Activated T-cell treated with anti-CD3 and anti-CD28 coated beads for 48 hours (primary cell): ENCODE measurements at places on chromosomes 4 and X.

- no peak for DNase-seq
These were observed 77.0 kb downstream of the FBXW7 start for GRCh38 chr4:152458801-152459302.

- no peak for DNase-seq
These were observed 45.1 kb upstream of the KDR start for GRCh38 chr4:55170462-55170861.

GRCh38 chr4:23828020-23828715 lies 61.7 kb downstream of the PPARGC1A start:
- no peak for DNase-seq

GRCh38 chrX:111164728-111165127 lies 68.7 kb downstream of the PAK3 start:
- DNase-seq = no peak

DNA sequence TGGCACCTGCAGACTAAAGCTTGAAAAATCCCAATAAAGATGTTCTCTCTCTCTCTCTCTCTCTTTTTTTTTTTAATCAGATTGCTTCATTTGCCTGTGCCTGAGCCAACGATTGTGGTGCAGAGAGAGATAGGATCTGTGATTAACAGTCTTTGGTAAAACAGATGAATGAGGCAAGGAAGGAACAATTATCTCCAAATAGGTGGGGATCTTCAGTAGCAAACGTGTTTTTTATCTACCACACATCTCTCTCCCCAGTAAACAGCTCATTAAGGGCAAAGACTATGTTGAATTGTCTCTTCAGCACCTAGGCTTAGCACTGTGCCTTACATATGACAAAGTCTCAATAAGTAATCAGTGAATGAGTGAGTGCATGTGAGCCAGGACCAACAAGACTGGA lies 96.3 kb downstream of the SMIM20 start:
- no peak for DNase-seq

- DNase-seq = no peak
These were observed 885 bp downstream of the CCDC110 start for GRCh38 chr4:185470501-185471195.

- no peak for DNase-seq
These were observed 486 bp downstream of the ABLIM2 start for GRCh38 chr4:8157944-8158709.

DNA sequence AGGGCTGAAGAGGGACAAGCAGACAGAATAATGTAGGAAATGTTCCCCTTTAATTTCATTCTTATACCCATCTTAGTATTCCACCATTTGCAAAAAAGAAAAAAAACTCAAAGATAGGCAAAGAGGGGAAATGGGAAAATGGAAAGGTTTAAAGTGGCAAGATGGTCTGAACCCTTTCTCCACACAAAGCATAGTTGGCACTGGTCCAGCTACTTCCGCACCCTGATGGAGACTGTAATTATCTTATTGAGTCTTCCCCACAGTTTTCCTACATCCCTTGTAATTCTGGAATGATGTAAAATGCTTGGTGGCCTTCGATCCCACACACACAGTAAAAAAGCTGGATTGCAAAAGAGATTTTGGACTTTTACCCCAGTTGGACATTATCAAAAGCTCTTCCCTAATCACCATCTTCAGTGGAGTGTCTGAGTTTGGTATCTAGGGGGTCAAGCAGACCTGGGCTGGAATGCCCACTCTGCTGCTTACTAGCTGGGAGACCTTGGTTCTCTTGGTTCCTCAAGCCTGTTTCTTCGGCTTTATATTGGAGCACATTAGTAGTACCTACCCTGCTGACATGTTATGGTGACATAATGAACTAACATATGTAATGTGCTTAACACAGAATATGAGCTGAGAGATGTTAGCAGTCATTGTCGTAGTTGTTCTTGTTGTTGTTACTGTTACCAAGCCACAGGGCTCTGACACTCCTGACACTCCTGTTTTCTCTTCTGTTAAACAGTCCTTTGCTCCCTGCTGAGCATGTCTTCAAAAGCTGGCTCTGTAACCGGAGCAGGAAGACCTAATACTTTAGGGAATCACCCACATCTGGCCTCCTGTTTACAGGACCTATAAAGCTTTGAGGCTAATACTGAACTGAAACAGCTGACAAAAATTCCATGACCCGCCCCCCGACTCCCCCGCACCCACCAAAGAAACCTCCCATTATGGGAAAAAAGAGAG lies 4.7 kb downstream of the SRPX2 start:
- no peak for DNase-seq

GRCh38 chr4:148831945-148832344 lies 389.7 kb upstream of the NR3C2 start:
- DNase-seq = no peak

DNA sequence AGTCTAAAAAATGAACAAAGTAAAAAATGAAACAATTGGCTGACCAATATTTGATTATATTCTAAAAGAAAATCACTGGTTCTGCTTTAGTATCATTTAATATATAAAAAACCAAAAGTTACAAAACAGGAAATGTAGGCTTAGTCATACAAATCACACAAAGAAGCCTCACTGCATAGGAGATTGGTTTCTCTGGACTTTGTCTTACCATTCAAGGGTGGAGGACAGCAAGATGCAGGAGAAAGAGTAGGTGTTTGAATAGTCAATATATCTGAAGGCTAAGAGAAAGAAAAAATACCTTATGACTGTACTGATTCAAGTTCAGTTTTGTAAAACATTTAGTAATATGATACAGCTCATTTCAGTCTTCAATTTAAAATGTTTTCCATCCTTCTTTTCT lies 28.6 kb upstream of the TAF9B start:
- DNase-seq = no peak

- DNase-seq = no peak
These were observed 21.1 kb upstream of the UBA1 start for GRCh38 chrX:47172549-47172948.

DNA sequence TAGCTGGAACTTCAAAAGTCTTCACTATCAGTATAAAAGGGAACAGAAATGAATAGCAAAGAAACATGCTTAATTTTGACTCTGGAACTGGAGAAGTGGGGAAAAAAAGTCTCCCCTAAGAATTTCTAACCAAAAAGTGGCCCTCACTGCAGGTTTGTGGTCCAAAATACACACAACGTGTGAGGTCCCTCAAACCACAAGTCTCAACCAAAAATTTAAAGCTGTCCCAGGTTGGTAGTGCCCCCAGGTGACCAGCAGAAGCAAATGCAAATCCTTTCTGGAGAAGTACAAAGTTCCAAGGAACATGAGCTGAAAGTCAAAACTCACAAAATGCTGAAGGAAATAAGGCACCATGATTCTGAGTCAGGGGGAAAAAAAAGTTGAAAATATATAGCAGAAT lies 23.6 kb upstream of the VAMP7 start:
- DNase-seq = no peak

- no peak for DNase-seq
These were observed 754.9 kb upstream of the SLIT2 start for GRCh38 chr4:19496756-19497155.

- no peak for DNase-seq
These were observed 15.9 kb downstream of the TMEM165 start for GRCh38 chr4:55411621-55412020.

- DNase-seq = no peak
These were observed 227.0 kb downstream of the TENM3 start for GRCh38 chr4:182470215-182470614.

DNA sequence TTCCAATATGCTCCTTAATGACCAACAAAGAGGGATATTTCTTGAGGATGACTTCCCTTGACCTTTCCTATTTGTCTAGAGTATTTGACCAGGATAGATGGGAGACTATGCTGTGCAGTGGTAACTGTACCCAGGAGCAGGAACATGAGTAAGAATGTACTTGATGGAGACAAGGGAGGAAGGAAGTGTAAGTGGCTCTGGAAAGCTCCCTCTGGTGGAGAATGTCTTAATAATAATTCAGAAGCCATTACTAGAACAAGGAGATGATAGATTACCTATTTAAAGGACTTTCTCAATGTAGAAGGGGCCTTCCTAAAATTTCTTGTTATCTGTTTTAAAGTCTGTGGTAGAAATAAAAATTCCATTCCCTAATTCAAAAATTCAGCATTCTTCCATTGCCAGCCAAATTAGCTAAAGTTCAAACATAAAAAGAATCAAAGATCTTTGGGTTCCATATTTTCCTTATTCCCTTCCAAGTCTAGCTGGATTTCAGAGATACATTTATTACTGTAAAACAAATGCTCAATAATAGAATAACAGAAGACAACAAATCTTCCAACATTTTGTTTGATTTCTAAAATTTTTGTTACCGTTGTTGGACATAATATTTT lies 83.8 kb downstream of the GRID2 start:
- no peak for DNase-seq

- no peak for DNase-seq
These were observed 154.4 kb upstream of the KLF3 start for GRCh38 chr4:38509551-38509950.

GRCh38 chrX:17411205-17411604 lies 36.2 kb downstream of the NHS start:
- no peak for DNase-seq

DNA sequence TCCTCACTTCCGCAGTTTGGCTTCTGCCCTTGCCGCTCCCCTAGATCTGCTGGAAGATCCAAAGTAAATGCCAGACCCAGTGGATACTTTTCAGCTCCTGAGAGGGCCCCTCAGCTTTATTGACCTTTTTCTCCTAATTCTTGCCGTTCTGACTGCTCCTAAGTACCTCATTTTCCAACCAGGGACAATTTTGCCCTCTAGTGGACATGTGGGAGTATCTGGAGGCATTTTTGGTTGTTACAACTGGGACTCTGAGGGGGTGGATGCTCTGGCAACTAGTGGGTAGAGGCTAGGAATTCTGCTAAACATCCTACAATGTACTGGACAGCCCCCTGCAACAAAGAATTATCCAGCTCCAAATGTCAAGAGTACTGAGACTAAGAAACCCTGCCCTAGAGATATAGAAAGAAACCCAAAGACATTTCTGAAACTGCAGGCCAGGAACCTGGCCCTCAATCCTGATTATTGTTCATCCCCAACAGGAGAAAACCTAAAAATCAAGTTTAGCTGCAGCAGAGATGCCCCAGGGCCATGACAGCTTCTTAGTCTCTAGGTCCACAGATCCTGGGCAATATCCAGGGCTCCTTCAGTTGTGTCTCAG lies 3.4 kb downstream of the TEX13B start:
- DNase-seq = no peak

GRCh38 chr4:74309223-74309622 lies 953 bp downstream of the EPGN start:
- DNase-seq = no peak

- DNase-seq = no peak
These were observed 42.4 kb downstream of the MSX1 start for GRCh38 chr4:4901877-4902276.

DNA sequence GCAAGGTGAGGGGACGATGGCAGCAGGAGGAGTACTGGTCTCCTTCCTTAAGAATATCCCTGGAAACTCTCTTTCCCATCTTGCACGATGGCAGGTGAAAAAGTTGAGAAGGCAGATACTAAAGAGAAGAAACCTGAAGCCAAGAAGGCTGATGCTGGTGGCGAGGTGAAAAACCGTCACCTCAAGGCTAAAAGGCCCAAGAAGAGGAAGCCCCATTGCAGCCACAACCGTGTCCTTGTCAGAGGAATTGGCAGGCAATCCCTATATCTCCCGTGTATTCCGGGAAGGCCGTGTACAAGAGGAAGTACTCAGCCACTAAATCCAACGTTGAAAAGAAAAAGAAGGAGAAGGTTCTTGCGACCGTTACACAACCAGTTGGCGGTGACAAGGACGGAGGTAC lies 40.0 kb downstream of the CRLF2 start:
- DNase-seq = no peak

DNA sequence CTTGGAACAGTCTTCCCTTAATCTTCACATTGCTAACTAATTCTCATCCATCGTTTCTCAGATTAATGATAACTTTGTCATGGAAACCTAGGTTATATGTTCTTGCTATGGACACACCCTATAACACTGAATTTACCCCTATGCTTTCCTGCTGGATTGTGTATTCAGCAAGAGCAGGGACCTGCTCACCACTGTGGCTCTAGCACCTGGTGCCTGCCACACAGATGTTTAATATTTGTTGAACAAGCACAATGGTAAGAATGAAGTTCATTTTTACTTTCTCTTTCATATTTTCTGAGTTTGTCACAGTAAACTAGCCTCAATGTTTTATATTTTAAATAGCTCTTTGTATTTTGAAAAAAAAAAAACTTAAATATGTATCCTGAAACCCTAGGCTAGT lies 734.0 kb upstream of the DIAPH2 start:
- no peak for DNase-seq

DNA sequence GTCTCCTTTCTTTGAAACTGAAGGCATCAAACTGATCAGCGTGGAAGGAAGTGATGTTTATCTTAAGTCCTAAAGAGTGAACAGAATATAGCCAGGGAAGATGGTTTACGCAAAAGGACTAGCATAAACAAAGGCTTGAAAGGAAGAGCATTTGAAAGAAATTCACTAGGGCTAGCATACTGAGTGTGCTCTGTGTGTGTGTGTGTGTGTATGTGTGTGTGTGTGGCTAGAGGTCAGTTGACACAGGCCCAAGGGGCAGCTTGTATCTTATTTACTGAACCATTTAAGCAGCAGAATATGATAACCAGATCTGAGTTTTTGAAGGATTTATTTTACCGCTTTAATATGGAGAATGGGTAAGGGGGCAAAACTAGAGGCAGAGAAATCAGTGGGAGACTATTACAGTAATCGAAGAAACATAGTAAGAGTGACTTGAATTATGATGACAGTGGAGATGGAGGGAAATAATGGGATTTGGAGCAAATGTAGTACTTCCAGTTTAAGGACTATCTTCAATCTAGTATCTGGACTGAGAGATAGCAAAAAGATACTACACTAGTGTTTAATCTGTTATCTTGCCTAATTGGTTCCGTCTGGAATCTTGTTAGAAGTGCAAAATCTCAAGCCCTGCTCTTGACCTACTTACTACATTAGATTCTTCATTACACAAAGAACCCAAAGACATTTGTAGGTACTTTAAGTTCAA lies 36.9 kb downstream of the CEP44 start:
- no peak for DNase-seq

DNA sequence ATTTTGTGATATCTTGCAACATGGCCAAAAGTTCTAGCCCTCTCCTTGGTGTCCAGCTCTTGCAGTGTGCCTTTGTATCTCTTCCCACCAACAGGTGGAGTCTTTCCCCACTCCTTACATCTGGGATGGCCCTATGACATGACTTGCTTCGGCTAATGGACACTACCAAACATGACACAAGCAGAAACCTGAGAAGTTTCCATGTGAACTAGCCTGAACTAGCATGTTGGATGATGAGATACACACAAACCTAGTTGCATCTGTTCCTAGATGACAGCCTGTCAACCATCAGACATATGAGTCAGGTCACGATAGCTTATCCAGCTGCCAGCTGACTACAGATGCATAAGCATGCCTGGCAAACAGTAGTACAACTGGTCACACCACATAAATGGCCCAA lies 207.5 kb upstream of the FTHL17 start:
- no peak for DNase-seq

DNA sequence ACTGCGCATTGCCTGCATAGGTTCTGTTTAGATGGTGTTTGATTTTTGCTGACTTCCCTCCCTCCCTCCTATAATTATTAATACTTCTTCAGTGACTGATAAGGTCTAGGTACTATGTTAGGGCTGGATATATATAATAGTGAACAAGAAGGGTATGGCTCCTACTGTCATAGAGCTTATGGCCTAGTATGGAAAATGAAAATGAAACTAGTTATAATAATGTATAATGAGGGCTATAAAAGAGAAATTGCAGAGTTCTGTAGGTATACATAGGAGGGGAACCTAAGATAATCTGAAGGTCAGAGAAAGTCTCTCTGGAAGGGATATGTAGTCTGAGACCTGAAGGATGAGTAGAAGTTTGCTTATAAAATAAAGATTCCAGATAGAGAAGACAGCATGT lies 102.1 kb downstream of the DCK start:
- no peak for DNase-seq

GRCh38 chr4:107129076-107129475 lies 93.0 kb upstream of the DKK2 start:
- DNase-seq = no peak
